ENCODE measurements at places on chromosomes 4 and X.

- DNase-seq, result no peak
These were observed 283.2 kb downstream of the DCHS2 start for GRCh38 chr4:154208424-154208823.

DNA sequence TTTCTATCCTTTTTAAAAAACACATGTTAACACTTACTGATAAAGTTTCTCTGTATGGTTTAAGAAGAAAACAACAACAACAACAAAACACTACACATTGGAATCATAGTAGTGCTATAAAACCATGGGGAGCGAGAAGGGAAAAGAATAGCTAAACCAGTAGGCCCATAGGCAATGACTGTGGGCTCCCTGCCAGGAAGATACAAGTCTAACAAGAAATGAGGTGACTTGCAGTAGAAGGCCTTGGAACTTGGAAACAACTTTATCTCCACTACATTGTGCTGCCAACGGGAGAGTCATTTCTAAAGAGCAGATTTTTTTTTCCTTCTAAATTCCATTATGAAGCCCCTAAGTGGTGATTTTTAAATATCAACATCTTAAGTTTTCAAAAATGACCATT lies 78.0 kb downstream of the GPC4 start:
- no peak for DNase-seq

- DNase-seq, result no peak
These were observed 215.7 kb downstream of the GC start for GRCh38 chr4:71568131-71568530.

- DNase-seq, result no peak
These were observed 38.8 kb downstream of the KDR start for GRCh38 chr4:55086578-55086977.

Measured in T follicular helper cell (primary cell).